Gastroesophageal sphincter (tissue), 4 donors: ENCODE measurements at places on chromosomes 6 and 20. TPM values are rescaled to one million over a fixed set of nuclear protein-coding genes. Genes with fewer than 3 reads are reported as not detected.

Gene BTN1A1
- total RNA-seq, result not detected

Gene LY6G5C
- 1.9 TPM for total RNA-seq

Gene NNAT
- 7.0 TPM for total RNA-seq

Gene BFSP1
- 5.1 TPM for total RNA-seq

Gene CSE1L
- total RNA-seq, result 55.6 TPM

Gene LTA
- not detected for total RNA-seq

Gene TNF
- 0.81 TPM for total RNA-seq

Gene ULBP1
- not detected for total RNA-seq

Gene SLC26A8
- not detected for total RNA-seq

Gene CEP162
- 19.0 TPM for total RNA-seq

Gene SLC17A1
- total RNA-seq, result not detected

Gene C20orf141
- total RNA-seq, result not detected

Gene FAM50B
- 23.7 TPM for total RNA-seq

Gene KIAA0408
- 69.6 TPM for total RNA-seq

Gene UNC93A
- total RNA-seq, result not detected

Gene HEY2
- total RNA-seq, result 1.1 TPM

Gene DDRGK1
- total RNA-seq, result 71.8 TPM

Gene ADA
- 9.0 TPM for total RNA-seq

Gene RUNX2
- total RNA-seq, result 0.94 TPM

Gene TCF19
- 5.4 TPM for total RNA-seq

Gene UNC5CL
- 0.54 TPM for total RNA-seq
